ENCODE measurements at places on chromosomes 12 and 14.

DNA sequence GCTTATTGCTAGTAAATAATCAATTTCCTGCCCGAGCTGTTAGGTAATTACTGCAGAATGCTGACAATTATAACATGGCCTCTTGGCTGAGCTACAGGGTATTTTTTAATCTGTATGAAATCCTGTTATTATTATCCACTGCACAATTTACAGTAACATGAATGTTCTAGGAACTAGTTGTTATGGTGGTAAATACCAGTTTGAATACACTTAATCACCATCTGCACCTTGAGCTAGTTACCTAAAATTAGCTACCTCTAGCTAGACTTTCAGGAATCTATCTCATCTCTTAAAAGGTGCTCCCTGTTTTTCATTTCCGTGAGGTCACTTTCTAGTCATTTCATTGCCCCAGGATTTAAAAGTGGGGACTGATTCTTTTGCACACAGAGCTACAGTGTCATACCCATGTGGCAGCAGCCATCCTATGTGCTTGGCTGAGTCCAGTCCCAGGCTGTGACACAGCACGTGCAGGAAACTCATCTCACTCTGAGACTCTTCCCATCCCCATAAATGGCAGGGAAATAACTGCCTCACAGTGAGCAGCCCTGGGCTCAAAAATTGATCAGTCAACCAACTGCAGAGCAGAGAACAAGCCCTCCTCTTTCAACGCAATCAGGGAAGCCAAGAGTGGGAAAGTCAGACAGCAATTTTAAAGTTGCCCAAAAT lies 37.6 kb downstream of the DCP1B start:
- no peak for DNase-seq

GRCh38 chr14:73720636-73721035 lies 6.5 kb upstream of the PNMA1 start:
- DNase-seq: no peak

DNA sequence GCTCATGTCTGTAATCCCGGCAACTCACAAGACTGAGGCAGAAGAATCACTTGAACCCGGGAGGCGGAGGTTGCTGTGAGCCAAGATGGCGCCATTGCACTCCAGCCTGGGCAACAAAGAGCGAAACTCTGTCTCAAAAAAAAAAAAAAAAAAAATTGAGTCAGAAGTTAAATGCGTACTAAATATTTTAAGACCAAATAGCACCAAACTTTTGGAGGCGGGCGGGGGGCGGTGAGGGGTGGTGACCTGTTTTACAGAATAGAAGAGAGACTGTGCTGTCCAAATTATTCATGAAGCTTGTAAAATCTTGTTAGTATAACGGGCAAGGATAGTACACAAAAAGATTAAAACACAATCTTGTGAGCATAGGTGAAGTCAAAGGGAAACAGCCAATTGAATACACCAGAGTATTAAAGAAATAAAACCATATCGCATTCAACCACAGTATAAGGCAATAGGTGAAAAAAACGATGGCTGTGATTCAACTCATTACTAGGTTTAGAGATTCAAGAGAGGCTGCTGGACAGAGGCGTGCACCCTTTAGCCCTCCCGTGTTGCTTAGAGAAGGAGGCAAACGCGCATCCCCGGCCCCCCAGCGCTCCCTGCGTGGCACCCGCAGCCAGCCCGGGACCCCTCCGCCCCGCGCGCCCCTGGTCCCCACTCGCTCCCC lies 571 bp downstream of the ZNF891 start:
- peak; percentile 36 for DNase-seq

DNA sequence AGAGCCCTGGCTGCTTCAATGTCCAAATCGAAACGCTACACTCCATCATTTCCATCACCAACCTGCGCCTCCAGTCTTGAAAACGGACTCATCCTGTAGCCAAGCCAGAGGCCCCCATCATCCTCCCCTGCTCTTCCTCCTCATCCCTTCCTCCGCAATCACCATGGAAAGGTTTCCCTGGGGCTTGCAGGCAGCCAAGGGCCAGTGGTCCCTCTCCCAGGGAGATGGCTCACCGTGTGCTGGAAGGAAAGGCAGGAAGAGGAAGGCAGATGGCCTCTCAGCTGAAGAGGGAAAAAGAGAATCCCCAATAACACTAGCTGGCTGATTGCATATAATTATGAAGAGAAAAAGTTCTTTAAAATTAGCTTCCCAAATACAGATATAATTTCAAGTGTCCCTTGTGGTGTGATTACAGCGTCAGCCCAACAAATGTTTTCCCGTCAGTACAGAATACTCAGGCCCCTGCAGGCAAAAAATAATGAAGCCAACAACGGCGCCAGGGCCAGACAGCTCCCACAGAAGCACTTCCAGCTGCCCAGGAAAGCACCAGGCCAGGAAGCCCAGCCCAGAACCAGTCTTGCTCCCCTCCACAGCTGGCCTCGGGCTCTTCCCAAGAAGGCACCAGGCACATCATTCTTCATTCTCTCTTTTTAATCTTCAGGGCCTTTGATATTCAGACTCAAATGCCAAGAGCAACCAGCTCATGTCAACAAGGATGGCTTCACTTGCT lies 24.7 kb downstream of the ITPK1 start:
- DNase-seq: no peak

- no peak for DNase-seq
Observed at GRCh38 chr12:76879710-76880518, 1.1 kb upstream of the CSRP2 start.

- DNase-seq: peak; percentile 99
Observed at GRCh38 chr14:88995437-88996198, 171.2 kb downstream of the TTC8 start.

DNA sequence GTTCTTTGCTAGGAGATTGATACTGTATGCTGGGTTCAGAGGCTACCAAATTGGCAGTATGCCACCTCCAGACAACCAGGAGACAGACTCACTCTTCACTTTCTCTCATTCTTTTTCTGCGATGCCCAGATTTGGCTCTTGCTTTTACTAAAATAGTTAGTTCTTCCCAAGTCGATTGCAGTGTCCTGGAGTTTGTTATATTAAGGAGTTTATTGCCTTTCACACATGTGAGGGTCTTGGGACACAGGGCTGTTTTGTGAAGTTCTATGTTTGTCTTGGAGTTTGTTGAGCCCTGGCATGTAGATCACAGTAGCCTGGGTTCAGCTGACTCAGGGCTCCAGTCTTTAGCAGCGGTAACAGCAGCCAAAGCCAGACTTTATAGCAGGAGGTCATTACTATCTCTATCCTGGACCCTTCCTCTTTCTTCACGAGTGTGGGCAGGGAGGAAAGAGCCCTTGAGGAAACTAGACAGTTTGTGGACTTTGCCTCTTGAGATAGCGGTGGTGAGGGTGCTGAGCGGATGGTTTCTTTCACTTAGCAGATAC lies 1.6 kb downstream of the MLEC start:
- peak; percentile 31 for DNase-seq

DNA sequence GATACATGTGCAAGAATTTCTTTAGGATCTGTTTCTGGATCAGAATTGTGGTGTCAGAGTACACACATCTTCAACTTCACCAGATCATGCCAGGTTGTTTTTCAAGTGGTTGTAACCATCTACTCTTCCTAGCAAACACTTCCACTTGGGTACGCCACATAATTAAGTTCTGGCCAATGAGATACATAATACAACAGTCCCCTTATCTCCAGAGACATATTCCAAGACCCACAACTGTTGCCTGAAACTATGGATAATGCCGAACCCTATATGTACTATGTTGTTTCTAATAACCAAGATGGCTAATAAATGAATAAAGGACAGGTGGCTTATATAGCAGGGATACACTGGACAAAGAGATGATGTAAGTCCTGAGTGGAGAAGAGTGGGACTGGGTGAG lies 2.5 kb upstream of the CHPT1 start:
- no peak for DNase-seq

DNA sequence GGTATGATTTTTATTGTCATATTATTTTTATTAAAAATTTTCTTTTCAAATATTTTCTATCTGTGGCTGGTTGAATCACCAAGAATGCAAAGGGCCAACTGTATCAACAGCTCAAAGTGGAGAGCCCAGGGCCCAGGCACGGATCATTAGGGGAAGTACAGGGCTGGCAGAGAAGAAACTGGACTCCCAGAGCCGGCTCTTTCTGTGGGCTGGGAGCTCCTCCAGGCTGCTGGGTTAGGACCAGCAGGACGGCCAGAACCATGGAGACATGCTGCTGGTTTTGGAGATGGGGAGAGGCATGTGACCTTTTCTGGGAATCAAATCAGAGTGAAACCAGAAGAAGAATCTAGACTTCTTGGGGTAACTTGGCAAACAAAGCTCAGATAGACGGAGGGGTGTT lies 220.5 kb downstream of the CACNA1C start:
- no peak for DNase-seq

DNA sequence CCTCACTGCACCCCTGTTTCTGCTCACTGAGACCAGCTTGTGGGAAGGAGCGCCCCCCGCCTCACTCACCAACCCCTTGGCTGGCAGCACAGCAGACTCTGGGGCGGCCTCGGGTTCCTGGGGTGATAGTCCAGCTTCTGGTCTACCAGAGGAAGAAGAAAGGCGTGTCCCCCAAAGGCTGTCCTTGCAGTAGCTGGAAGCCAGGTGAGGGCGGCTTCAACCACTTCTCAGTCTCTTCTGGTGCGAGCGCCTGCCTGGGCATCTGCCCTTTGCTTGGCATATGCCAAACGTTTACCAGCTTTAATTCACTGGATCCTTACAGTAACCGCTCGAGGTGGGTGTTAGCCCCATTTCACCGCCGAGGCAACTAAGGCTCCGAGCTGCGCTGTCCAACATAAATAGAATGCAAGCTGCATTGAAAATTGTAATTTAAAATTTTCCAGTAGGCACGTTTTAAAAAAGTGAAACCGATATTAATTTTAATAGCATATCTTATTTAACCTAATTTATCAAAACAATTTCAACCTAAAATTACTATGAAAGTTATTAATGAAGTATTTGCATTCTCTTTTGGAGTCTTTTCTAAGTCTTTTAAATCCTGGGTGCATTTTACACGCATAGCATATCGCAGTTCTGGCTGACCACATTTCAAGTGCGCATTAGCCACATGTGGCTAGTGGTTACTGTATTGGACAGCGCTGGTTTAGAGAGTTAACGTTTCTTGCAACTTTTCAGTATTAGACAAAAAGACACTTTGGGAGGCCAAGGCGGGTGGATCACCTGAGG lies 872 bp downstream of the FAM177A1 start:
- DNase-seq: peak; percentile 36

DNA sequence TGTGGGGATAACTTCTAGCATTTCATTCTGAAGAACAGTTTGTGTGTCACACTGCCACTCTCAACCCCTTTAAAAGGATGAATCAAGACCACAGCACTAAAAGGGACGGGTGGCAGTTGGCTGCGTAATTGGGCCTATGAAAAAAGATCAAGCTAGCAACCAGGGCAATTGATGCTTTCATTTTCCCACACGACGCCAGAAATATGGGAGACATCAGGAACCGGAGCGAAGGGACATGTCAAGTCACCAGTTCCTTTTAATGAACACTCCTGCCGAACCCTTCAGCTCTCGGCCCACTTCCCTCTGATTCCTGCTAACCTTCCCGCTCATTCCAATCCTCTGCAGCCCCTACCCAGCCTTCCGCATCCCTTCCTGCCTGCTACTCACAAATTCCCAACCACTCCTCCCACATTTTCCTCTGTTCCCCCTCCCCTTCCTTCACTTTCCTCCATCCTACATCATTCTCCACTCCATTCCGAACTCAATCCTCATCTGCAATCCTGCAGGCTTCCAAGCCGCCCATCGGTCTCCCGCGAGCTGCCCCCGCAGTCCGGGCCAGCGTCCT lies 753 bp downstream of the CSRNP2 start:
- no peak for DNase-seq
